Activated naive CD4-positive, alpha-beta T cell treated with anti-CD3 and anti-CD28 coated beads for 36 hours (primary cell): ENCODE measurements at places on chromosomes 7 and 10.

DNA sequence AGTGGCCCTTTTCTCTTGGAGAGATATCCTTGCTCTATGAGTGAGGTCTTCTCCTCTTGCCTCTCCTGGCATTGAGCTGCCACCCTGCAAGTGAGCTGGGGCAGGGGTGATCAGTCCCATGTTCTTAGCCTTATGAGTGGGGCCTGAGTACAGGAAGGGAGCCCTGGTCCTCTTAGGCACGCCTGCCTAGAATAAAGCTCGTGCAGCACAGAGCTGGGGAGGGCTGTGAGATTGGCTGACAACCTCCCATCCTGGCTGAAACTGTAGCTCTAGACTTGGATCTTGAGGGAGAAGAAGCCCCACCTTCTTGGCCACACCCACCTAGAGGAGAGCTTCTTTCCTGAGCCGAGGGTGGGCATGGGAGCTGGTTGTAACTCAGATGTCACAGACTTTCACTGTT is 305.0 kb upstream of the ZNF32 start:
- no peak for DNase-seq

- no peak for DNase-seq
Observed at GRCh38 chr7:134262322-134262721, 54.4 kb downstream of the SLC35B4 start.

DNA sequence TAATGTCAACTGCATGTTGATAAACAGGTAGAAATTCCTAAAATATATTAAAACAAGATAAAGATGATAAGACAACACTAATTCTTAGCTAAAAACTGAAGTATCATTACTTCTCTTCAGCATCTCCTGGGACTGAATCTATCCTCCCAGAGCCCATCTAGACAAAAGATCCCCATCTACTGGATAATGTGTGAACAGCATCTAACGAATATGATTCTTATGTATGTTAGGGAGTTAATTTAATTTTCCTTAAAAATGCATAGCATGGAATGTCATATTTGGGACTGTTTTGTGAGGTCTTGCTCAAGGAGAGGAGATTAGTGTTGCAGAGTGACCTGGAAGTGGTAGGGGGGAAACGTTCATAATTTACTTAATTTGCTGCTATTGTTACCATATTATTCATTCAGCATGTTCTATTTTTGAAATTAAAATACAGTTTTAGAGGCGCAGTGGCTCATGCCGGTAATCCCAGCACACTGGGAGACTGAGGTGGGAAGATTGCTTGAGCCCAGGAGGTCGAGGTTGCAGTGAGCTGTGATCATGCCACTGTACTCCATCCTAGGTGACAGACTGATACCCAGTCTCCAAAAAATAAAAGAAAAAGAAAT is 305.1 kb upstream of the CSTF2T start:
- DNase-seq: no peak

DNA sequence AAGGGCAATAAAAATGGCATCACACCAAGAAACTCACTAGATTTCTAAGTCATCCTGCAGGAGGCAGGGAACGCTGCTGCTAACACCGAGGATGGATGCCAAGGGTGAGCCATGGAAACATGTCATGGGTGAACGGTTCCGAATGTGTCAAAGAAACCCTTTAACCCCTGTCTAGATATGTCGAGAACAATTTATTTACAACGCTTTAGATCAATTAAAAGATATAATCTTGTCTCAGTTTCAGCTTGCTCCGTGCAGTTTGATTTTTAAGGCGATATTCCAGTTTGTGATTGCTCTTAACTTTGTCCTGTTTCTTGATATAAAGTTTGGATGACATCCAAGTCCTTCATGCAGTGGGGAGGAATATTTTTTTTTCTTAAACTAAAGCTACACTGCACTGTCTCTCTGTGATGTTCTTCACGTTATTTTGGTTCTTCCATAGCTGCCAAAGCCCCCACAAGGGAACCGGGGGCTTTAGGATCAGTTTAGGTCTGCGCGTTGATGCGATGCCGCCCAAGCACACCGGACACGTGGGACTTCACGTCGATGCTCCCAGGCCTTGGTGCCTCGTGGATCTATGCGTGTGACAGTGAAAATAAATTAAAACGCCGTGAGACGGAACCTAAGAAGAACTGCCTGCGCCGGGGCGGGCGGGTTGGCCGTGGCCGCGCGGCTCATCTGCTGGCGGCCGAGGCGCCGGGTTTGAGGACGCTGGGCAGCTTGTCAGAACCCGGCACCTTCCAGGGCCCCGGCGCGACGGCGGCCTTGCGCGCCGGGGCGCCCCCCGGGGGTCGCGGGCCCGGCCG is 220.3 kb downstream of the PHTF2 start:
- peak; percentile 5 for DNase-seq

DNA sequence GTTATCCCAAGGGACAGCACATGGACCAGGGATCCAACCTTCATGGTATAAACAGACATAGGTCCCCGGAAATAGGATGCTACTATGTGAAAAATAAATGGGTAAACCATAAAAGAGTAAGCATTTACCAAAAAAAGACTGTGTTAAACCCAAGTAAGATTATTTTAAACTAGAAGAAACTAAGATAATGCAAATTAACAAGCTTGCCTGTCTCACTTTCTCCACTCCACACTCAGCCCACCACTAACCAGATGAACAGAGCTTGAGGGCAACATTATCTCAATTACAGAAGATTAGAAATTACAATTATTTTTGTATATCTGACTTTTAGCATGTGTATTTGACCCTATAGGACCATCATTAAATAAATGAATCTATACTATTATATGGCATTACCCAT is 117.2 kb upstream of the CAV2 start:
- no peak for DNase-seq

GRCh38 chr10:97721871-97722780 is 8.6 kb downstream of the MARVELD1 start:
- no peak for DNase-seq

- DNase-seq: no peak
Observed at GRCh38 chr10:132743925-132744490, 41.9 kb downstream of the NKX6-2 start.

DNA sequence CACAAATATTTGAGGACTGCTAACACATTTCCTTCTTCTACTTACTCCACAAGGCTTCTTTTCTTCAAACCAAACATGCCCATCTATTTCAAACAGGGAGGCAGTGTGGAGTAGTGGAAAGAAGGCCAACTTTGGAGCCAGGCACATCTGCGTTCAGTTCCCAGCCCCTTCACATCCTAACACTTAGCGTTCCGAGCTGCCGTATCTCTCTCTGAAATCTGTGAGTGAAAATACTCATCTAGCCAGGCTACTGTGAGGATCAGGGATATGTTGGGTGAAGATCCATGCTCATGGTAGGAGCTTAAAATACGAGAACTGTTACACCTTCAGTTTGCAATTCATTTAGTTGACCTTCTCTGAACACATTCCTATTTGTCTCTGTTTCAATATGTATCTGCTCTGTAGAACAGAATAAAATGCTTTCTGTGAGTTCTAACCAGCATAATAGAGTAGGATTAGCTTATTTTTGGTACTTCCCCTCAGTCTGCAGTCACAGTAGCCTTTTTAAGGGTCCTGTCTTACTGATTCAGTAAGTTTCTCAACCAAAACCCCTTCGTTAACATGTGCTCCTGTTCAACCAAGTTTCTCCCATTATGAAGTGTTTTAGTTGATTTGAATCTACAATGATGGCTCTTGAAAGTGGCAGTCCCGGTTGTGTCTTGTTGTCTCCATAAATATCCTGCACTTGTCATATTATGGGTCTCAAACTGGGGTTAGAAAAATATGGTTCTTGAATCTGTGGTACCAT is 3.3 kb upstream of the MEST start:
- DNase-seq: no peak

DNA sequence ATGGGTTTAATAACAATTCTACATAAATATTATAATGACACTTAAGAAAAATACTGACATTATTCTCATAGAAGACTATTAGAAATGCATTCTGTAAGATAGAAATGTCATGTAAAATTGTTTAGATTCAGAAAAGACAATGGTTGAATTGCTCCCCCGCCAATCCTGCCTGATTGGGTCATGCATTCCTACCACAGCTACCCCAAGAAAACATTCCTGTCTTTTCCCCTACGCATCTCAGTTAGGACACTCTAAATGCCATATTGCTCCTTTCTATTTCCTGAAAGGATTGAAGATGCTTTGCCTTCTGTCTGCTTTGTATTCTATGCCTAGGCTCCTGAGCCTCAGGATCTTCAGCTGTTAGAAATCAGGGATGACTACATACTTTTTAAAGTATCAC is 109.4 kb downstream of the DGKB start:
- no peak for DNase-seq

GRCh38 chr7:67019562-67020390 is 23.1 kb downstream of the TYW1 start:
- DNase-seq: no peak

- no peak for DNase-seq
Observed at GRCh38 chr7:22499044-22499443, 944 bp downstream of the STEAP1B start.

GRCh38 chr10:92125144-92125543 is 165.7 kb downstream of the CPEB3 start:
- no peak for DNase-seq

- DNase-seq: no peak
Observed at GRCh38 chr7:156174428-156174827, 362.2 kb upstream of the SHH start.

- DNase-seq: peak; percentile 91
Observed at GRCh38 chr10:100338434-100339036, 8.5 kb upstream of the SCD start.

DNA sequence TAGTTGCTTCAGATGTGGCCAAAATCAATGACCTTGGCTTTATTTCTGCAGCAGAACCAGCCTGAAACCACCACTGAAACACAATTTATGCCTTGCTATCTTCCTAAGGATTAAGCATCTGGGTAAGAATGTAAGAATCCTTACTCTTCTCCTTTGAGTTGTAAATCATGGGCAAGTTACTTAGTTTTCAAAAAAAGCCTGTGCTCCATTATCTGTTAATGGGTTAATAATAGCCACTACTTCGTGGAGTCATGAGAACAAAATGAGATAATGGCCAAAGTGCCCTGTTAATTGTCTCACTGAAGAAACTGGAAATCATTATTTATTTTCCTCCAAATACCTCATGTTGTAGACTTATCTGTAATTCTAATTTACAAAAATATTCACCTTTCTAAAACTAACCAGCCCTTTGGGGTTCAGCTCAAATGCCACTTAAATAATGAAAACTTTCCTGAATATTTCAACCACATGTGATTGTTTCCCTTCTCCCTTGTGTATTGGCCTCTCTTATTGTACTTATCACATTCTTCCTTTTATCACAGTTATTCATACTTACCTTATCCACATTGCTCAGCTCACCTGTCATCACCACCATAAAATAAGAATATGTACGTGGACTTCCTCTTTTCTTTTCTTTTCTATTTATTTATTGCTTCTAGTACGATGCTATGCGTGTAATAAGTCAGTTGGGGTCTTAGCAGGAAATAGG is 2.0 kb upstream of the AASS start:
- DNase-seq: no peak

GRCh38 chr10:69573056-69573806 is at the start of gene NEUROG3:
Gene NEUROG3 (minus strand): TSS chr10:69573422. CDS start chr10:69573043, 379 bp downstream.
- no peak for DNase-seq

DNA sequence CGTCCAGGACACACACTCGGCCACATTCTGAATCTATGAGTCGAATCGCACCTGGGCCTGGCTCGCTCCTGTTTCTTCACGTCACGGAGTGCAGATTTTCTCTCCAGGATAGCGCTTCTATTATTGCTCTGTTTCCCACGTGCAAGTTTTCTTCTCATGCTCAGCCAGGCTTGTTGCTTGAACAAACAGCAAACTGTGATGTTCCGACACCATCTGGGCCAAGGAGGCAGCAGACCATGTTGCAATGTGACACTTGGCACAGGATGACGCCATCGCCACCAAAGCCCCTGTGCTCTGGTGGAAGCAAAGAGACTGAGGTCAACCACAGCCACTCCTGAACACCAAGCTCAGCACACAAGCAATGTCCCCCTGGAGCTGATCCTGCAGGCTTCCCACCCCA is 507.1 kb upstream of the ADARB2 start:
- DNase-seq: no peak

- no peak for DNase-seq
Observed at GRCh38 chr10:52391927-52392602, 78.0 kb downstream of the DKK1 start.

GRCh38 chr10:92832998-92833650 is 15.2 kb upstream of the EXOC6 start:
- no peak for DNase-seq

- DNase-seq: no peak
Observed at GRCh38 chr7:51289623-51290303, 26.8 kb downstream of the COBL start.

DNA sequence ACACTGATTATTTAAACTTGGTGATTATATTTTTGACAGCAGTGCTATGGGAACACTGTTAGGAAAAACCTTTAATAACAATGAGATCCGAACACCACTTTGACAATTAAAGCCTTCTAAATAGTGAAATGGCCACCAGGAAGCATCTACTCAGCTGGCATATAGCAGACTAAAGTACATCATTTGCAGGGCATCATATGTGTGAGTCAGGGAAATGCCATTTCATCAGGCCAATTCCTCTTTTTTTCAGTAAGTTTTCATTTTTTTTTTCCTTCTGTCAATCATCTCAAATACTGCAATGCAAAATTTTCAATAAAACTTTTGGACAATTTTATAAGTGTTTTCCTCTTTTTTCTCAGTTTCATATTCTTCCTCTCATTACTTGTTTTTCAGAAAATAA is 521.4 kb upstream of the SEMA3D start:
- no peak for DNase-seq

GRCh38 chr7:137932881-137933269 is 69.0 kb downstream of the CREB3L2 start:
- DNase-seq: no peak

DNA sequence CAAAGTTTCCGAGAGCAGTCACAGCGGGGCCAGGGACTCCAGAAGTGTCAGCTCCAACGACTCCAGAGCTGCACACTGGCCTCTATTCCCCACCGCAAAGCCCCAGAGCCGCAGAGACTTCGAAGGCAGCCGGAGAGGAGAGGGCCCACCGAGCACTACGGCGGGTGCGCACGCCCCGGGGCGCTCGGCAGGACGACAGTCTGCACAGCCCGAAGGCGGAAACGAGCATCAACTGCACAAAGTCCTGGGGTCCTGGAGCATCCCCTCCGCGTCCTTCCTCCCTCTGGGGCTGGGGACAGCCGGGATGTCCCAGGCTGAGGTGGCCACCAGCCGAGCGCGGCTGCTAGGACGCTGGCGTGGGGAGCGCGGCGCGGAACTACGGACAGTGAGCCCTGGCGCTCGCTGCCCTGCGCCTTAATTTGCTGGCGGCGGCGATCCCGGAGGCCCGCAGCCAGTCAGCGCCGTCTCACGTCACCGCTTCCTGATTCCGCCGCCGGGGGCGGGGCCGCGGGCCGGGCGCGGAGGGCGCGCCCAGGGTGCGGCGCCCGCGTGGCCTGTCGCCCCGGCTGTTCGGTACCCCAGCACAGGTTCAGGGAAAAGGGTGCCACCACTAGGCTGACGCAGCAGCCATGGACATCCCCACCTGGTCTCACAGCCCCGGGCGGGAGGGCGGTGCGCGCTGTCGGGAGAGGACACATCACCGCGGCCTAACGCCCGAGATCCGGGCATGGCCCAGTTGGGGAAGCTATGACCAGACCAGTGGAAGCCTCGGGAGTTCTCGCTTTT is at the start of gene TBX20:
Gene TBX20 (minus strand): TSS at position 391 of the 786 bp plus-strand sequence. CDS start 480 bp downstream, outside the sequence.
- peak; percentile 31 for DNase-seq
